Sigmoid colon (tissue), 7 donors: ENCODE measurements at places on chromosomes 12 and 14. TPM values are rescaled to one million over a fixed set of nuclear protein-coding genes. Genes with fewer than 3 reads are reported as not detected.

DNA sequence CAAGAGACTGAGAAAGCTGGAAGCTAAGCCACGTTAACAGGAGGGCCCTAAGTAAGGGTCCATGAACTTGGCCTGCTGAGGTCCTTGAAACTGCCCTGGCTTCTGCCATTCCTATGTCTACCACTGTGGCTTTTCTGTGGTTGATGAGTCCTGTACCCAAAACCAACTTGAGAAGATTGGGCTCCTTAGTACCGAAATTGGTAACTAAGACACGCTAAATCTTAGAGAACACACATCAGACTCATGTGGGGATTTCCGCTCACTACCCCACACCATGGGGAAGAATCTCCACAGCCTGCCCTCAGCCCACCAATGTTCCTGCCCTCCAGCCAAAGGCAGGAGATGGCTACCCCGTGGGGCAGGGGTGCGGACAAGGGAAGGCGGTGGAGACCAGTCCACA lies 232.9 kb downstream of the SPTSSA start:
- DNase-seq, result no peak

Gene CLEC12A
- total RNA-seq, result not detected

Gene SPIC
- not detected for total RNA-seq

DNA sequence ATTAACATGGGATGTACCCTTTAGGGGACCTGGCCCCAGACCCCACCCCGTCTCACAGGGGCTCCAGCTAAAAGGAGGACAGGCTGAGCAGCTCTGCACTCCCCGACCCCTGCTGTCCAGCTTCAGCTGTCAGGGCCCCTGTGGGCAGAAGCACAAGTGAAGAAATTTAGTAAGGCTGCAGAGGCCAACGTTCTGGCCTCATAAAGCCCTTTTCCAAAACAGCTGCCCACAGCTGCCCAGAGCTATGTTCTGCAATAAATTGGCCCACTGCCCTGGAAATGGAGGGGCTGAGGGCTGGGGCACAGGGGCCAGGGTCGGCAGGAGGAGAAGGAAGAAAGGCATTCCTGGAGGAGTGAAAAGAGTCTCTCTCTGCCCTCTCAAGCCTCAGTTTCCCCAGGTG lies 357.1 kb downstream of the BCL11B start:
- no peak for DNase-seq

Gene CCDC175
- not detected for total RNA-seq

- DNase-seq, result peak; percentile 64
Observed at GRCh38 chr12:111446631-111447570, 41.2 kb downstream of the SH2B3 start.

Gene SPTB
- 2.5 TPM for total RNA-seq

Gene P2RX7
- 4.8 TPM for total RNA-seq
